CD4-positive, alpha-beta T cell treated with Interleukin-17A for 1 hour (primary cell): ENCODE measurements at places on chromosomes 6 and 20.

- no peak for DNase-seq
These were observed 55.5 kb downstream of the TPBG start for GRCh38 chr6:82419132-82419581.

GRCh38 chr20:2116170-2116940 is 14.7 kb downstream of the STK35 start:
- no peak for DNase-seq

- peak; percentile 14 for DNase-seq
These were observed 61.2 kb downstream of the TNFAIP3 start for GRCh38 chr6:137928286-137928685.

GRCh38 chr20:50312682-50313521 is 122.3 kb downstream of the CEBPB start:
- DNase-seq = no peak

GRCh38 chr6:109075934-109076333 is 18.7 kb downstream of the SESN1 start:
- DNase-seq = no peak

DNA sequence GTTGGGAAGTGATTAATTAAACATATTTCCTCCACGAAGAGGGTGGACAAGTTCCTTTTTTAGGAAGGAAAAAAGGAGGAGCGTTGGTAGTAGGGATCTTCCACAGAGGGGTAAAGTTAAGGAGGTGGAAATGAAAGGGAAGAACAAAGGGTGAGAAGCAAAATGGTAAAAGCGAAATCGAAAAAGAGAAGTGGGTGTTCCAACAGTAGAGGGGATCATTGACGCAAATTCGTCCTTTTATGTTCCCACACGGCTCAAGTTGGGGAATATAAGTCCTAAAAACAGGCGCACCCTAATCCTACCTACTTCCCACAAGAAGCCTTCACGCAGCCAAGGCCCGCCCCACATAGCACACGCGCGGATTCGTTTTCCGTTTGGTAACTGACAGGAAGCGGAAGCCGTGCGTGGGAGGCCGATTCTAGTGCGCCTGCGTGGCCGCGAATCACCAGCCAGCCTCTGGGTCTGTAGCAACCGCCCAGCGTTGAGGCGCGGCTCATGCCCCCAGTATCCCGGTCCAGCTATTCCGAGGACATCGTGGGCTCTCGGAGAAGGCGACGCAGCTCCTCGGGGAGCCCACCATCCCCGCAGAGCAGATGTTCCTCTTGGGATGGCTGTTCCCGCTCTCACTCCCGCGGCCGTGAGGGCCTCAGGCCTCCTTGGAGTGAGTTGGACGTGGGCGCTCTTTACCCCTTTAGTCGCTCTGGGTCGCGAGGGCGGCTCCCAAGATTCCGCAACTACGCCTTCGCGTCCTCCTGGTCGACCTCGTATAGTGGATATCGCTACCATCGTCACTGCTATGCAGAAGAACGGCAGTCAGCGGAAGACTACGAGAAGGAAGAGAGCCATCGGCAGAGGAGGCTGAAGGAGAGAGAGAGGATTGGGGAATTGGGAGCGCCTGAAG is at the start of gene NKAPL:
TSS of gene NKAPL (plus strand) at position 421 of the 901 bp plus-strand sequence. CDS start at position 496, 75 bp downstream.
- peak; percentile 58 for DNase-seq

- no peak for DNase-seq
These were observed 544.0 kb upstream of the HS3ST5 start for GRCh38 chr6:114886670-114887436.

GRCh38 chr6:41258196-41258493 is 28.3 kb downstream of the TREM1 start:
- DNase-seq = no peak

DNA sequence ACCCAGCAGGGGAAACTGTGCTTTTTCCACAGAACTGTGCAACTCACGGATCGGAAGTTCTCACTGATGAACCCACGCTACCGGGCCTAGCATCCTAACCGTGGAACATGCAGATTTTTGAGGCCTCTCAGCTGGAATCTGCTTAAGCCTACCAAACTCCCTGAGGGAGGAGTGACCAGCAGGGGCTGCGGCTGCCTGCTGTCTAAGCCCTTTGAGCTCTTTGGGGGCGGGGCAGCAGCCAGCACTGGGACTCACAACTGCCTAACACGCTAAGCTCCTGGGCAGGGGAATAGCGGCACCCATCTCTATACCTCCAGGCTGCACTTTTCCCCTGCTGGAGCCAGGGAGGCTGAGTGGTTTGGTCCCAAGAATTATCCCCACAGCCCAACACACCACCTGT is 20.4 kb upstream of the METTL24 start:
- DNase-seq = no peak

GRCh38 chr20:38815446-38815845 is 9.9 kb downstream of the PPP1R16B start:
- DNase-seq = no peak

- no peak for DNase-seq
These were observed at the start of gene CTCFL for GRCh38 chr20:57524511-57525176. Gene CTCFL (minus strand): TSS chr20:57525140. CDS start chr20:57524205, 935 bp downstream.

- no peak for DNase-seq
These were observed 69.4 kb upstream of the CLDN20 start for GRCh38 chr6:155194399-155194798.

DNA sequence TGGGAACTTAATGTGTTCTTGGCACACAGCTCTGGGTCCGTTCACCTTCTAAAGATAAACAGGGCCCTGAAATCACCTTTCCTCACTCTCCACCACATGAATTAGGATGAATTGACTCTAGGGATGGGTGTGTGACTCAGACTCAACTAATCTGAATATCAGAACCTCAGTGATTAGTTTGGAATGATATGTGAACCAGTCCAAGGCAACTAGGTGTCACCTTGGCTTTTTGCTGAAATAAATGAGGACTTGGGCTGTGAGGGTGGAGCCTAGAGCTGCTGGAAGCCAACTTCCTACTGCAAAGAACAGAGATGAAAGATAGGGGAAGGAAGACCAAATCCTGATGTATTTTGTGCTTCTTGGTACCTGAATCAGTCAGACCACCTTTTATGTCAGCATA is 132.0 kb upstream of the RNF24 start:
- DNase-seq = no peak

DNA sequence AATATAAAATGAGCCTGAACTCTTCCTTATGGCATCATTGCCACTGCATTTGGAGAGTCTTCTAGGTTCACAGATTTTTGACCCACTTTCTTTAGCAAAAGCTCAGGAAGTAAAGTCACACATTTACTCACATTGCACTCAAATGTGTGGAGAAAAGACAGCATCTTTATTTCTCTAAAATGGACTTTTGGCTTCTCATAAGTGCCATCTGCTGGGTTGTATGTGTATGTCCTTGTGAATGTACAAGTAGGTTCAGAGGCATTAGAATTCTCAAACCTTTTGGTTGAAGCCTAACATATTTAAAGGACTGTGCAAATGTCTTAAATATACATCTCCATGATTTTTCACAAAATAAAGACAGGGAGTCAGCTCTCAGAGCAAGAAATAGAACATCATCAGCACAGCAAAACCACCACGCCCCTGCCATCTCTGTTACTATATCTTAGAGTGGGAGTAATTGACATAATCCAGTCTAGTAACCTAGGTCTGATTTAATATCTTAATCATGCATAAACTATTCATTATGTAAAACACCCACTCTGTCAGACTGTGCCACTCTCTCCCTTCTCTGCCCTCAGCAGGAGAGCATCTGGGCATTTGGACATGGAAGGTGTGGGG is 42.2 kb upstream of the SPTLC3 start:
- no peak for DNase-seq

GRCh38 chr6:2976060-2976459 is 4.7 kb upstream of the SERPINB6 start:
- DNase-seq = no peak

GRCh38 chr6:87237804-87238203 is 82.4 kb downstream of the ZNF292 start:
- peak; percentile 44 for DNase-seq

DNA sequence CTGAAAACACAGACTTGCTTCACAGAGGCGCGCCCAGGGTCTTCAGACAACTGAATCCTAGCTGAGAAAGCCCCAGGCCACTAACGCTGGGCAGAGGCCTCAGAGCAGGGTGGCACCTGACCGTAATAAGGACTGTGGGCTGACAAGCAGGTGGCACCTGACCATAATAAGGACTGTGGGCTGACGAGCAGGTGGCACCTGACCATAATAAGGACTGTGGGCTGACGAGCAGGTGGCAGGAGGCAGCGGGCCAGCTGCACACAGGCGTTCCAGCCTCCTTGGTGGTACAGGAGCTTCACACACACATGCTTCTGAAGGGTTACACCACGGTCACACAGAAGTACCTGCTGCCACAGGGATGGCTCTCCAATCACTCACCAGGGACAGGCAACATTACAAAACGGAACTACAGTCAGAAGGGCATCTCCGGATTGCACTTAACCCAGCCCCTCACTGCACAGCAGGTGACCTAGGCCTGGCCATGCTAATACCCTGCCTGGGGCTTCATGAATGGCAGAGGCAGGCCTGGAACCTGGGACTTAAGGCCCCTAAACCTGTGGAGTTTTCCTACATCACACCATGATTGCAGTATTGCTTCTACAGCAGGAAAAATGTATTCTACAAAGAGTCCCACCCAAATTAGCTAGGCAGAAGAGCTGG is 50.8 kb downstream of the PSMG4 start:
- DNase-seq = no peak

DNA sequence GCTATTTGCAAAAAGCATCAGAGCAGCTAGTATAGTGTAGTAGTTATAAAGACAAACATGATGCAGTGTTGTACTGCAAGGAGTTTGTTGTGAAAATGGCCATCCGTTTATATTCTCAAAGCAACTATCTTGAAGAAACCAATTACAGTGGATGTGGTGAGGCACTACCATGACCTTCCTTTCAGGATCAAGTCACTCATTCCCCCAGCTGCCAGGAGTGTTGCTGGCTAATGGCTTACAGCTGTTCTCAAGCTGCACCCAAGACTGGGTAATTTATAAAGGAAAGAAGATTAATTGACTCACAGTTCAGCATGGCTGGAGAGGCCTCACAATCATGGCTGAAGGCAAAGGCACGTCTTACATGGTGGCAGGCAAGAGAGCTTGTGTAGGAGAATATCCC is 29.0 kb downstream of the ADGRF4 start:
- no peak for DNase-seq

- no peak for DNase-seq
These were observed 7.2 kb downstream of the BPIFA2 start for GRCh38 chr20:33175123-33175522.

- DNase-seq = peak; percentile 87
These were observed 132.8 kb downstream of the CDK19 start for GRCh38 chr6:110682460-110682853.

DNA sequence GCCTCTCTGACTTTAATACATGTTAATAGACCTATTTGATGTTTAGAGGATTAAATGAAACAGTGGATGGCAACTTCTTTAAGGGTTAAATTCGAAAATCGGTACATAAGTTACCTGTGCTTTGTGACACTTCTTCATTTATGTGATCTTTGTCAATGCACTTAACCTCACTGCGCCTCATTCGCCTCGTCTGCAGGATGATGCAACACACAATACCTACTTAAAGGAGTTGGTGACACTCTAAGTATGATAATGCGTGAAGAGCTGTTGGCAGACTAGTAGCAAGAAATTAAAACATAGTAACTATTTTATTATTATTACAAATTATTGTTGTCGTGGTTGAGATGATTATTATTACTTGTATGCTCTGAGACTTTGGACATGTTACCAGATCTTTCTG is 92.8 kb downstream of the TSHZ2 start:
- DNase-seq = no peak

DNA sequence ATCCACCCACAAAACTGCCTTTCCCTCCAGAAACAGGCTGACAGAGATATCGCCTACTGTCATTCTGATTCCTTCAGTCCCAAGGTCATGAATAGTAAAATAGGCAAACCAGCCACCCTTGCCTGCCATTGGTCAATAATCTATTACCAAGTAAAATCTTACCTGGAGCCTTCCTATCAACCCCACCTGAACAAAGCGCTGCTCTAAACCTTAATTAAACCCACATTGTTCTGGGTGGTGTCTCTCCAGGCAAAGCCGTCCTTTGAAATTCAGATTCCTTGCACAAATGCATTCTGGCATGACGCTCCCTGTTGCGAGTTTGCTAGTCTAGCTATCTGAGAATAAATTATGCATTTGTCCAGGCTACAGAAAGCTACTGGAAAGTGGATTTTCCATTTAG is 291.6 kb upstream of the ECI2 start:
- no peak for DNase-seq

- DNase-seq = no peak
These were observed 1.3 kb downstream of the OXT start for GRCh38 chr20:3072530-3073250.

DNA sequence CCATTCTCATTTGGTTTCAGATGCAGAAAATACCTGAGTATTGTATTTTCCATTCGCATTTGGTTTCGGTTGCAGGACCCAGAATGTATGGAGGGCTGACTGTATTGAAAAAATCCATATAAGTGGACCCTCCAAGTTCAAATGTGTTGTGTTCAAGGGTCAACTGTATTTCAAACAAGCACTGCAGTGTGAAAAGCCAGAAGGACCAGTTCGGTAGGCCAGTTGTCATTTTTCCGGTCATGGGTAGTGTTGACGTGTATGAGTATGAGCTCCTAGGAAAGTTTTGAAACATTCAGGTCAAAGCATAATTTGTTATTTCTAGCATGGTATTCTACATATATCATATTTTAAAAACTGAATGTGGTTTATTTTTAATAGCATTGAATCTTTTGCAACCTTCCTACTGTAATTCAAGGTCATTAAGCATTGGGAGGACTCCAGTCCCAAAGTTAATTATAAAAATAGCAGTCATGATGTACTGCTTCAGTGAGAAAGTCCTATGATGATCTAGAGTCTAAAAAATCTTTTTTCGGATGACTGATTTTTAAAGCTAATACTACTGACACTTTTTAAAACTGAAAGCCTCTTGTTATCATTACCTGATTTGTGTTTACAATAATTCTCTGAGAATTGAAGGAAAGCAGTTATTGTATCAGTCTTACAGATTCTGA is 18.9 kb downstream of the NHSL1 start:
- DNase-seq = no peak

DNA sequence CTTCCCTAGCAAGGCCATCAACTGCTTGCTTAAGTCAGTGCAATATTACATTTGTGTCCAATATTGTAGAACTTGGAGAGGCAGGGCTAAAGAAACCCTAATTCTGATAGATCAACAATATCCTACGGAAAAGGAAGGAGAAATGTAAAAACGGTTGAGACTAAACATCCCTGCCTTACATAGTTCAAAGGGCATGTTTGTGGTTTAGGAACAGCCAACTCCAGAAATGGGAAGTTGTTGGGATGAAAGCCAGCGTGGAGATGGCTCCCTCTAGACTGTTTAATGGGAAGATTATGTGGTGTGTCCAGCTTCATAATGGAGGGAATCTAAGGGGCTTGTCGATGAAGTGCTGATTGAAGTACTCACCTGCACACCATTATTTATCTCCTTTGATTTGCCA is 145.3 kb upstream of the TENT5A start:
- no peak for DNase-seq
